ENCODE measurements at places on chromosomes 4 and X. TPM values are rescaled to one million over a fixed set of nuclear protein-coding genes. Genes with fewer than 3 reads are reported as not detected.

DNA sequence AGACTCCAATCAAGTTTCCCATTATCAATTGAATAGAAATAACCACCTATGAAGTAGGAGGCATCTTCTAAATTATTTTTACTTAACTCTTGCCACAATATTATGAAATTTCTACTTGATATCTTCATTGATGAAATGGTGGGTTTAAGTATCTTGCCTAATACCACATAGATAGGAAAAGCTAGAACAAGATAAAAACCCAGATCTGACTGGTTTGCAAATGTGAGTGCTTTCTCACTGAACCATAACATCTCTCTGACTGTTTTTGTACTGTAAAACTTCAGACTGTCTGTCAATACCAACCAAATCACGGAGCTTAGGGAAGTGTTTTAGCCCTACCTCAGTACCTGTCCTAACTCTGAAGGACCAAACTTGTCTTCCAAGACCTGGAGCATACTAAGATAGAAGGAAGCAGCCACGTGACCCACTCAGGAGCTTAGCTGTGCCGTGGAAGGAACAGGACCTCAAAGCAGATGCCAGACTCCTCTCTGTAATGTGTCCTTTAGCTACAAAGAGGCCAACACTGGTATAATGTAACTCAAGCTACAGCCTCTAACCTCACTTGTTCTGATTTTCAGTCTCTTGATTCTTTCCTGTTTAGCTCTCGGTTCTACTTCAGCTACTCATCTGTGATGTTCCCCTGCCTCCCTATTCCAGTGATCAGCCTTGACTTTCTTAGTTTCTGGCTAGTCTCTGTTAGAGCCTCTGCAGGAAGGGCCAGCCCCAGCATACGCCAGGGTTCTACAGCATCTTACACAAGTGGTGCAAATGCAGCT, 84.4 kb downstream of the LRP2BP start:
- no peak for DNase-seq

DNA sequence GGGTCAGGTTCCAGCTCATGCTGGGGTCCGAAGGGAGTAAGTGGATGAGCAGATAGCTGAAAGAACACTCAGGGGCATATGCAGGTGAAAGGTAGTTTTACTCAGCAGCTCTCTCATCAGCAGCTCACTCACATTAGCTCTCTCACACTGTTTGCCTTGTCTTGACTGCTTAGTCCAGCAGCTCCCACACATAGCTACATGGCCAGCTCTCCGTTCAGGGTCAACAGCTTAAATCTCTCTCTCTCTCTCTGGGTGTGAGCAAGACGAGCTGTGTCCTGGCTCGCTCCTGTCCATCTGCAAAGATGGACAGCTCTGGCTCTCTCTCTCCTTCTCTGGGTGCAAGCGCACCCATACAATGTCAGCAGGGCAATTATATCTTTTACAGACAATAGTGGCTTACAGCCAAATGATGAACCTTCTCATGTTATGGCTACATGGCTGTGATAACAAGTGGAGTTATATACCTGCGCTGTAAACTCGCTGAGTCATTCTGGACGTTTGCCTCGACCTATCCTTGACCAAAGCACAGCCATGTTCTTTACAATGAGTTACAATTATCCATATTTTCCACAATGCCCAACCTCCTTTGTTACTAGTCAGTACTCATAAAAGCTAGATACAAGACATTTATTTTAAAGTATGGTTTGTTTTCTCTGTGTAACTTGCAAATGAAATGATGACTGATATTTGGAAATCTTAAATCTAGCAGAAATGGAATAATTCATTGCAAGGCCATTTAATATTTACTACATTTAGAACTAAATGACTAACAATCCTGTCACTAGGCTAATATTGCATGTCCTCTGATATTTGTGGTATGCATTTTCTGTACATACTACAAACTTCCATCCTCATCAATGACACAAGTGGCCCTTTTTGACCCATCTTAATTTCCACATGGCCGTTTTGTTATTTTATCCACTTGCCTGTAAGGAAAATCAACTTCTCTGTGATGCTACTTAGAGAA, 9.3 kb downstream of the PAPSS1 start:
- no peak for DNase-seq

- no peak for DNase-seq
These were observed 132.9 kb downstream of the LDB2 start for GRCh38 chr4:16765546-16765945.

- DNase-seq, result no peak
These were observed 15.6 kb downstream of the FLNA start for GRCh38 chrX:154358829-154359228.

DNA sequence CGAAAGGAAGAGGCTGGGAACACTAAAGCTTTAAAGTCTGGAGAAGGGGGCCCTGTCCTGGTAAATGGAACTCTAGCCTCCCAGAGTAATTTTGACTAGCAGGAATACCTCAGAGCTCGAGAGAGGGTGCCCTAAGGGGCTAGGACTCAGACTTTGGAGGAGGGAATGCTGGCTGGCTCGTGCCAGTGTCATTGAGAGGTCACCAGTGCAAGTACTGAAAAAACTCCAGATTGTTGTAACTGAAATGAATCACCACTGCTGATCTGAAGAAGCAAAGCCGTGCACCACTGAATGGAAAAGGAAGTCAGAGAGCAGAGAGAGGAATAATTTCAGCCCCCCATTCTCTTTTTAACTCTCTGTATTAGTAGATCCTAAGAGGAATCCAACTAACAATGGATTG, 690.2 kb downstream of the FAT4 start:
- DNase-seq, result peak; percentile 52

GRCh38 chr4:125003840-125004239, 291.3 kb upstream of the ANKRD50 start:
- no peak for DNase-seq

DNA sequence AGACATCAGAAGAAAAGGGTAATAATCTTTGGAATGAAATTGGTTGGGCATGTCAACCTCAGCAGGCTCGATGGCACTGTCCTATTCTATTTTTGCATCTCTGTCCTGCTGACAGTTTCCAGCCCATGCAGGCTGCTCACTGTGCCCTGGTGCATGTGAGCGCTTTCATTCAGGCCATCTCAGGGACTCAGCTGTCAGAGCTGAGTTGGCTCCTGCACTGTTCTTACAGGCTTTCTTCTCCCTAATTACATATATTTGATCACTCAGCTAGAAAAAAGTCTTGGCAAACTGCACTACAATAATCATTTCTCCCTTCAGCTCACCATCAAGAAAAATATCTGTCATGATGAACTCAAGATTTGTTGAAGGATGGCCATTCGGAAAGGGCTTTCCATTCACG, 84.7 kb downstream of the RASL11B start:
- DNase-seq, result no peak

DNA sequence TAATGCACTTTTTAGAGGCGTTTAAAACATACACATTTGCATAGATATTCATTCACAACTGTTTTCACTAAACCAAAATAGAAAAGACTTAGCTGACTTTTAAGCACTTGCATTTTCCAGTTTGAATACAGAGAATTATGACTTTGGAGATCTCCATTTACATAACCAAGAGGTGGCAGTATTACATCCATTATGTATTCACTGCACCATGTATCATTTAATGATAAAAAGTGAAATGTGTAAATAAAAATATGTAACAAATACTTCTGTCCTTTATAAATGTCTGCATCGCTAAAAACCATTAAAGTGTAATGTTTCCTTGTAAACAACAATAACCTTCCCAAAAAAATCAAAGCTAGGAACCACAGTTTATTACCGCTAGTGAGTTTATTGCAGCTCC, 413.2 kb downstream of the FGF13 start:
- no peak for DNase-seq

DNA sequence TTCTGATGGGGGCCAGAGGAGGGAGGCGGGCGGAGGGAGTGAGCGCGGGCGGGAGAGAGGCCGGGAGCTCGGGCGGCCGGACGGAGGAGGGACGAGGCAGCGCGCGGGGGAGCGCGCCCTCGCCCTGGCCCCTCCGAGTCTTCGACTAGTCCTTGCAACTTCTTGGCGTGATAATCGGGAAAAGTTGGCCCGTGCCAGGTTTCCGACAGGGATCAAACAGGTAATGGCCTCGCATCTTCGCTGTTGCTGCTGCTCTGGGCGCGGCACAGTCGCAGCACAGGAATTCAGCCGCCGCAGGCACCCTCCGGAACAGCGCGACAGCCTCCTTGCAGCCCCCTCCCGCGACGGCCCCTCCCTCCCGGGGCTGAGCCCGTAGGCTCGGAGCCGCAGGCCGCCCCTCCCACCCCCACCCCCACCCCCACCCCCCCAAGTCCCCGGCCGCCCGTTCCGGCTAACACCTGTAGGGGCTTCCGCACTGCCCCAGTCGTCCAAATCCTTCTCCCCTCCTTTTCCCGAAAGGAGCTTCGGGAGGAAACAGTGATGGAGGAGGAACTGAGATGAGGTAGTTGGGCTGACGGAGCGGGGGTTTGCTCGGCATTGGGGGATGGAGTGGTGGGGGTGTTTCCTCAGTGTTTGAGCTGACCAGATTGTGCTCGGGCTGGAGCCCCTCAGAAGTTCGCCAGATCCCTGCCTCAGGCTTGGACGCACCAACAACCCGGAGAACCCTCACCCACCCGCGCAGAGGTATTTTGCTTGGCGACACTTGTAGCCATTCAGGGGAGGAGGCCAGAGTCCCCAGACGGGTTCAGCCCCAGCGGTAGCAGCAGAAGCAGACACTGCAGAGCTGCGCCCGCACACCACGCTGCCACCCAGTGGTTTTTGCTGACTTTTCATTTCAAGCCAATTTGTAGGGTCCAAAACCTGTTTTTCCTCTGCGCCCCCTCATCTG, at the start of gene FGF13:
TSS of gene FGF13 (minus strand) at position 319 of the 949 bp plus-strand sequence. CDS start 714 bp downstream, outside the sequence.
- peak; percentile 31 for DNase-seq

GRCh38 chr4:163085085-163085484, 81.6 kb downstream of the NAF1 start:
- no peak for DNase-seq

DNA sequence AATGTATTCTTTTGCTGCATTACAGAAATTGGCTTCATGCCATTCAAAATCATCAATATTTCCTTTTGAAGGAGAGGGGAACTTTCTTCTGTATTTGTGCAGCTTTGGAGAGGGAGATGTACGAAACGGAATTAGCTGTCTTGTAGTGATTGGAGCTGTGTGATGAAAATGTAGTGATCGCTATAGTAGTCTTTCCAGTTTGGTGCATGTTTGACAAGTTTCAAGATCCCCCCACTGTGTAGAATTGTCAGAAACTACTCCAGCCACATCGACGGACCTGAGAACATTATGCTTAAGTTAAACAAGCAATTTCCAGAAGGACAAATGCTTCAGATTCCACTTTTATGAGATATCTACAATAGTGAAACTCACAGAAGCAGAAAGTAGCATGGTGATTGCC, 21.6 kb upstream of the MAGEA1 start:
- DNase-seq, result no peak

- no peak for DNase-seq
These were observed 121.5 kb downstream of the ANK2 start for GRCh38 chr4:113170805-113171468.

GRCh38 chr4:138902705-138903104, 112.9 kb upstream of the NOCT start:
- no peak for DNase-seq

DNA sequence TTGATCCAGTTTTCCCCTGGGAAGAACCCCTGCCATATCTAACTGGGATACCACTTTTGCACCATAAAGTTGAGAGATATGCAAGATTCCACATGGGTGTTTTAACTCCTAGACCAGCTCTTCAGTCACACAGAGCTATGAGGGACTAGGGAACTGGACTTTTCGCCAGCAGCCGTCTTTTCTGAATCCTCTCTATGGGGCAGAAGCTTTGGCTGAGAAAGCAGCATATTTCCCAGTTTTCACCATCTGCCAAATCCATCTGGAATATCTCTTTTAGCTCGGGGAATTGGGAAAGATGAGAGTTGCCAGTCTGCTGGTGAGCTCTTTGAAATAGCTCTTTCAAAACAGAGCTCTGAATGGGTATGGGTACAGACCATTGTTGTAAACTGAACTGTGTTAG, 20.9 kb downstream of the APOOL start:
- no peak for DNase-seq

GRCh38 chr4:54063229-54063628, 1.2 kb downstream of the CHIC2 start:
- no peak for DNase-seq

DNA sequence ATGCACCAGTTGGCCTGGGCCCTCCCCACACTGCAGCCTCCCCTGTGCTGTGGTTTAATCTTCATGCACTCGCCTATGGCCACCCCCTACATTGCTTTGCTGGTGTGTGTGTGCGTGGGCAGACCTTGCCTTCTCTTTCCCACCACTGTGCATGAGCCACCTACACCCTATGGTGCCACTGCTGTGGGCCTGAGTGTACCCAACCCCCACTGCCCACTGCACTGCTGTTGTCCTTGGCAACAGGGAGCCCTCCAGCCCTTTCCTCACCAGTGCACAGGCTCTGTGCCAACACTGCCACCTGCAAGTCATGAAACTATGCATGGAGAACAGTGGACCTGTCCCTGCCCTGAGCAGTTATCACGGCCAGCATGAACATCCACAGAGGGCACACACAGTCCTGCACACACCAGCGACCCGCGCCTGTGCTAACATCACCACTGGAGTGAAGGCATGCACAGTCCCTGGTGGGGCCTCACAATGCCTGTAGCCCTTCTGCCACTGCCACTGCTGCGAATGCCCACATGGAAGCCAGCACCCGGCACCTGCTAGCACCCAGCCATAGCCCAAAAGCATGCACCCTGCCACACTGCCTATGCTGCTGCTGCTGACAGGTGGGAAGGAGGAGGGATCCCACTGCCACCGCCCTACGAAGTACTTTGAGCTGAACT, 237.8 kb upstream of the ARSJ start:
- DNase-seq, result no peak

Gene EMD
- total RNA-seq, result 69.3 TPM

Gene ADGRL3
- not detected for total RNA-seq

Data from H4 (cell line).